ENCODE measurements at places on chromosomes 5 and 9. TPM values are rescaled to one million over a fixed set of nuclear protein-coding genes. Genes with fewer than 3 reads are reported as not detected.

ANKRD20A1 gene
- total RNA-seq: under 0.01 TPM

SAXO1 gene
- under 0.01 TPM for total RNA-seq

RELL2 gene
- 2.1 TPM for total RNA-seq

STPG3 gene
- total RNA-seq: not detected

EQTN gene
- total RNA-seq: not detected

SGCD gene
- 9.2 TPM for total RNA-seq

NTRK2 gene
- not detected for total RNA-seq

OR1J2 gene
- total RNA-seq: 0.14 TPM

TESK1 gene
- total RNA-seq: 12.2 TPM

IL5 gene
- not detected for total RNA-seq

RIMOC1 gene
- 13.7 TPM for total RNA-seq

GARNL3 gene
- 1.9 TPM for total RNA-seq

PGM5 gene
- total RNA-seq: 14.9 TPM

FAM174A gene
- total RNA-seq: 24.3 TPM

LEAP2 gene
- total RNA-seq: 0.14 TPM

Data from smooth muscle cell of bladder (primary cell).